ENCODE measurements at places on chromosomes 6 and 20.

DNA sequence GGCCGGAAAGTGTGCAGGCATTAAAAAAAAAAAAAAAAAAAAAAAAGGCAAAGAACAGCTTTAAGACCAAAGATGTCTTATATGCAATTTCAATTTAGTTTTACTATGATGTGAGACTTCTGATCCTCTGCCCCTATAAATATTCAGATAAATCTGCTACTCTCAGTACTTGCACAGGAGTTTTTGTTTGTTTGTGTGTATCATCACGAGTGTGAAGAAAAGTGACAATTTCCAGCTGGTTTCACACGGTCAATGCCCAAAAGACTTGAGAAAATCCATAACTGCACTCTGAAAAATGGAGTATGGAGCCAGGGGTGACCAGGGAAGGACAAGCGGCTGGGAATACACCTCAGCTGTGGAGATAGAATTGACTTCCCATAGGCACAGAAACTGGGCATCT, 757.7 kb downstream of the C6orf118 start:
- no peak for DNase-seq

DNA sequence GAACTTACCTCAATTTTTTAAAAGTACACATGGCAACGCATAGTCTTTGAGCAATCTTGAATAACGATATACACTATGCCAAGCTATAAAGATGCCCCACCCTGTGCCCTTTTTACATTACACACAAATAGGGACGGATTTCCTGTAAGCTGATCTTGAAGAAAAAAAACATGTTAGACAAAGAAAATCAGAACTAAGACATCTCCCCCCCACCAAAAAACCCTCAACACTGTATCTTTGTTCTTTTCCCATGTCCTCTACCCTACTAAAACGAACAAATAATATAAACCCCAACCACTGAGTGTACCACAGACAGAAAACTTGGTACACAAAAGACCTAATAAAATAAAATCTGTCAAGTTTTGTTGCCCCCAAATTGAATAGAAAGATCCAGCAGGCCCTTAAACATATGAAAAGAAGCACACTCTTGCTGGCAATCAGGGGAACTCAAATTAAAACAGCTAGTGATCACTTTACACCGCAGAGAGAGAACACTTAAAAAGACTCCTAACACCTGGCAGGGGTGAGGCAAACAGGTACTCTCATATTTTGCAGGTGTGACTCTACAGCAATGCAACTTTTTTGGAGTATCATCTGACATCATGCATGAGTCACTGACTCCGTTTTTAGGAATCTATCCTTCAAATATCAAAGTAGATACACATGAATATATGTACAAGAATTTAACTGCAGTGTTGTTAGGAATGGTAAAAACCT, 29.6 kb downstream of the BACH2 start:
- DNase-seq: no peak

DNA sequence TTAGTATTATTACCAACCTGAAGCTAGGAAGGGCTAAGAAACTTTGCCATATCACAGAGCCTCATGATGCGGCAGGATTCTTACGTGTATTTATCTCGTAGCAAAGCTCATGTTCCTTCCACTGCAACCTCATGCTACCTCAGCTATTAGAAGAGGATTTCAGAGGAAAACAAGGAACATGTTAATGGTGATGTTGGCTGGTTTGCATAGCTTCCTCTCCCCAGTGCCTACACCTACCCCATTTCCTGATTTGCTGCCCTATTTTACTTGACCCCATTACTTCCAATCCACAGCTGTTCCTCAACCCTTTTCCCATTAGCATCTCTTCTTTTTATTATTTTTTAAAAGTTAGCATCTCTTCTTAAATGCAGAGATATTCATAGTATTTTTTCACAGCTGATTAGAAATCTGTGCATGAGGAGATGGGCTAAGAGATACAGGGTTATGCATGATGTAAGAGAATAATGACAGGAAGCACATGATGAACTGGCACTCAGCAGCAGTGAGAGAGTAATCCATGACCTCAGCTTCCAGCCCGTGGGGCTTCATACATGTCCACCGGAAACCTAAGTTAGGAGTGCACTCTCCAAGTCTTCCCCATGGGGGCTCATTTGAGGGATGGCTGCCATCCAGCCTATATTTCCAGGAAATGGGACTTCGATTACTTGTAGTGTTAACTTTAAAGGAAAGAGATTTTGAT, 106.1 kb upstream of the ASF1A start:
- DNase-seq: peak; percentile 12

GRCh38 chr6:374956-375355, 16.6 kb upstream of the IRF4 start:
- no peak for DNase-seq

GRCh38 chr6:88683734-88684133, 279.7 kb downstream of the RNGTT start:
- no peak for DNase-seq

DNA sequence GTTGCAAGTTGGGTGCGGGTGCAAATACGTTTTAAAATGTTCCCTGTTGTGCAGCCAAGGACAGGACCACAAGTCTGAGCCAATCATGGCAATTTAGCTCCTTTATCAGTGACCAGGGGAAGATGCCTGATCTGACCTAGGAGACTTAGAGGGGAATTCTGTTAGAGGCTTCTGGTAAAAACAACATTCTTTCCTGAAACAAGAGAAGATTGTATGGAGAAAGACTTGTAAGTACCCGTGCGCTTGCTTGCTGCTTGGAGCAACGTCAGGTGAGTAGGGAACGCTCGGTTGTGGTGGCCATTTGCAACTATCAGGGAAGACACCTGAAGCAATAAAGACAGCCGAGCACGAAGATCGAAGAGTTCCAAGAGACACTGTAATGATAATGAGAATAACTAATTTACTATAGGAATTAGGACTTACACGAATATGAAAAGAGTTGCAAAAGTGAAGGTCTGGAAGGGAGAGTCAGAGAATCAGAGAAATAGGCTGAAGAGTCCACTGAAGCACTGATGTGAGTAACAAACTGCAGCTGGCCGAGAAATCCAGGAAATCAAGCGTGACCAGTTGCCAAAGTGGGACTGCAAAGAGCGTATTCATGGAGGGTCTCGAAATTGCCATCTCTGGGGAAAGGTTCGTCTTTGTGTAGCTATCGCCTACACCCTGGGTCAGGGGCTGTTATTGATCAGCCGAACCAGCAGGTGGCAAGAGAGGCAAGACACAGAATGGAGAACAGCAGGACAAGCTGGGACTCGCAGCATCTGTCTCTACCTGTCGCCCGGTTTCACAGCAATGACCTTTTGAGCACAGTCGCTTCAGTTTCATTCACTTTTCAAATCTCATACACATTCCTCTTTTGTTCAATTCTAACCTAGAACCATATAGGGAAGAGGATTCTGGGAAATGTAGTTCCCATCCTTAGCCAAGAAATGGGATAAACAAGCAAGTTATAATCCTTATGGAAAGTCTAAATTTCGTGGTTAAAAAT, 26.1 kb downstream of the LOC128125822 start:
- DNase-seq: peak; percentile 50

DNA sequence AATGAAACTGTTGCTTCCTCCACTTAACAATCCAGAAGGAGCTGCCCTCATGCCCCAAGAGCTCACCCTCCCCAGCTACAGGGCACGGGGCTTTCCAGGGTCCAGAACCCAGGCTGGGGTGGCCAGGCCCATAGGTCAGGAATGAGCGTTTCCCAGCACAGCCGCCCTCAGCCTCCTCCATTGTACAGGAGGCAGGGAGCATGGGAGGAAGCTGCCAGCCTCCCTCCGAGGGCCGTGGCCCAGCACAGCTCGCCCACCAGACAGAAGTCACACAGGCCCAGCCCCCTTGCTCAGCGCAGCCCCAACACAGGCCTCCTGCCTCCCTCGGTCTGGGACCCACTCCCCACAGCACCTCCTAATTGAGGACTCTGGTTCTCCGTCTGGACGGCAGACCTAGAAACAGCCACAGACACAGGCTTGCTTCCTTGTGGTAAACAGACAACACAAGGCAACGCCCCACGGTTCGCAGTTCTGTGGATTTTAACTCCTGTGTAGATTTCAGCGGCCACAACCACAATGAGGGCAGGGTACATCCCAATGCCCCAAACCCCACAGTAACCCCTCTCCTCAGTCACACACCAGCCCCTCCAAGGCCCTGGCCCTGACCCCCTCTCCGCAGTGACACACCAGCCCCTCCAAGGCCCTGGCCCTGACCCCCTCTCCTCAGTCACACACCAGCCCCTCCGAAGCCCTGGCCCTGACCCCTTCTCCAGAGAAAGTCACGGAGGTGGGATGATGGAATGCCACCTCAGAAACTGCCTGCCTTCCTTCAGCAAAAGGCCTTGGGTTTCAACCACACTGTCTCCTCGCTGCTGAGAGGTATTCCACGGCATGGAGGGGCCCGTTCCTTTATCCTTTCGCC, 173.5 kb downstream of the DLL1 start:
- DNase-seq: no peak

DNA sequence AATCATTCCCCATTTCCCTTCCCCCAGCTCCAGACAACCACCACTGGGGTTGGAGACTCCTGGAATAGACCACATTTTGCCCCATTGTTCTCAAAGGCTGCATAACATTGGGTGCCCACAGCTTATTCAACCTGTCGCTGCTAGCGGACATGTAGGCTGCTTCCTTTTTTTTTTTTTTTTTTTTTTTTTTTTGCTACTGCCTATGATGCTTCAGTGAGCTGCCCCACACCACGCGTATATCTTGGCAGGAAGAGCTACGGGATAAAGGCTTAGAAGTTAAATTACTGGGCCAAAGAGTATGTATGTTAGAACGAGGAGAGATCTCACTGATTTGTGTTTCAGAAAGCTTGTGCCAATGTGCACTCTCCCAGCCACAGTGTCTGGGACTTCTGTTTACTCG, 7.0 kb downstream of the LBP start:
- no peak for DNase-seq

GRCh38 chr6:29974901-29975560, 32.7 kb downstream of the HLA-A start:
- no peak for DNase-seq

DNA sequence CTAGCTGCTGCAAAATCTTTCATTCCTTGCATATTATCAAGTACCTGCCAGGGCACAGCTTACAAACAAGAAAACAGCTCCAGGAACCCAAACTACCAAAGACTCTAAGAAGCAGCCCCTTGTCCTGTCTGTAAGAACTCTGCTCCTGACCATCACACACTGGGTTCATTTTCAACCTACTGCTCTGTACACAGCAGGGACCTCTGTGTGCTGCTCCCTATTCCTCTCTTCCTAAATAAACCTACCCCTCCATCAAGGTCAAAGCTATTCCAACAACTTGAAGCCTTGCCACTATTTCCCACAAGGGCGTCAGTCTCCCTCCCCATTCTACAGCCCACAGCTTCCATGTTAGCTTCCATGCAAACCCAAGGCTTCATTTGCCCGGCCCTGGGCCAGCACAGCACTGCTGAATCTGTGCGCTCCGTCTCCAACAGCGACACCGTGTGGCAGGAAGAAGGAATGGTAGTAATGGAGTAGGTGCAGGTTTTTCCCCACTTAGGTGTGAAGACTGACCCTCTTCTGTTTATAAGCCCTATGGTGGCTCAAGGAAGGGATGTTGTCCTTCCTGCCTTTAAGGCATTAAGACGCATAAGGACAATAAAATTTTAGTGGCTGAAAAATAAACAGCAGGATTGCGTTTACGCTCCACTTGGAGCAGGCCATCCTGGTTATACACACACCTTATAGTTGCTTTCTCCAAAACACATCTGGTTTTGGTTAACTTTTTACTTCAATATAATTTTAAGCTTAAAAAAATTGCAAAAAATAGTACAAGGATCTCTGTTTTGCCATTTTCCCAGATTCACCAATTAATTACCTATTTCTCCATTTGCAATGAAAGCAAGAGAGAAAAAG, 115.2 kb upstream of the NXT1 start:
- peak; percentile 1 for DNase-seq

DNA sequence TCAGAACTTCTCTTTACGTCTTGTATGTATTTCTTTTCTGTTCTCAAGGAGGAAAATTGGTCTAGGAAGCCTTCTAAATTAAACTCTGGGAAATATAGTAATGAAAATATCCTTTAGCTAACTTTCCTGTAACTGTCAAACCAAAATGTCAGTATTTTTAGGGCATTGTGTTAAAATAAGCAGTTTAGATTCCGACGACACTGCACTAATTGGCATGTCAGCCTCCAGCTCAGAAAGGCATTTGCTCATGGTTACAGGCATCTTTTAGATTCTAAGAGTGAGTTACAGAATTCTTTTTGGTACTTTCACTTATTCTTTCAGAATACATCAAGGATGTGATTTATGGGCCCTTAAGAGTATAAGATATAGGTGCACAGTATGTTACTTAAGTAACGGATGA, 26.1 kb upstream of the VAPB start:
- no peak for DNase-seq
